ENCODE measurements at places on chromosomes 1 and 21.

DNA sequence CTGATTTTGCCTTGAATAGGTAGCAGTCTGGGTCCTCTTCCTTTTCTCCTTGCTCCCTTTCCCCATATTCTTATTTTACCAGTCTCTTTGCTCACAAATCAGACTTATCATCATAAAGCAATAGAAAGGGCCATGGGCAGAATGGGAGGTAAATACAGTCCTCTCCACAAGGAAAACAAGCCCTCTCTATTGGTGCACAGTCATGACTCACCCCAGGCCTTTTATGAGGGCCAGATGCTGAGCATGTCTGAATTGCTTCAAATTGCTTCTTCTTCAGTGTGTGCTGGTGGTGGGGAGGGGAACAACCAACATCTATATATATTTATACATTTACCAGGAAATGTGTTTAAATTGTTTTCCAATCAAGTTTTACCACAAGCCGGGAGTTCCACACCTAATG lies 75.2 kb downstream of the GFI1 start:
- DNase-seq: no peak

DNA sequence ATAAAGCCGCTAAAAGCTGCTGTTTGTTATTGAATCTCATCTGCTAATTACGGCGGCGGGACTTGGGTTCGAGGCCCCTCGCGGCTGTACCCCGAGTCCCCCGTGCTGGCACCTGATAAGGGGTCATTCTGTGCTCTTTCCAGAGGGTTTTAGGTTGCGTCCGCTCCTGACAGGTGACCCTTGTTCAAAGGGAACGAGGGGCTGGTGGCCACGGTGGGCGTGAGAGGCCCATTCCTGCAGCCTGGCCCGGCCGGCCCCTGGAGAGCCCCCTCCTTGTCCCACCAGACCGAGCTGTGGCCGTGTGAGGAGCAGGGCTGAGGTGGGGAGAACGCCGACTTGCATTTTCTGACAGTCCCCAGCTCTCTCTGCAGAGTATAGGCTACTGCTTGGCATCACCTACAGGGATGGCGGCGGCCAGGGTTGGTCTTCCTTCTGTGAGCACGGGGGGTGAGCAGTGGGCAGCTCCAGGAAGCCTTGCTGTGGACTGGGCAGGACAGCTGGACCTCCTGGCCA lies 12.2 kb downstream of the PRDM16 start:
- DNase-seq: no peak

GRCh38 chr21:44525391-44526095 lies 14.5 kb downstream of the KRTAP10-1 start:
- no peak for DNase-seq

GRCh38 chr1:226378071-226378470 lies 29.8 kb downstream of the PARP1 start:
- DNase-seq: no peak

DNA sequence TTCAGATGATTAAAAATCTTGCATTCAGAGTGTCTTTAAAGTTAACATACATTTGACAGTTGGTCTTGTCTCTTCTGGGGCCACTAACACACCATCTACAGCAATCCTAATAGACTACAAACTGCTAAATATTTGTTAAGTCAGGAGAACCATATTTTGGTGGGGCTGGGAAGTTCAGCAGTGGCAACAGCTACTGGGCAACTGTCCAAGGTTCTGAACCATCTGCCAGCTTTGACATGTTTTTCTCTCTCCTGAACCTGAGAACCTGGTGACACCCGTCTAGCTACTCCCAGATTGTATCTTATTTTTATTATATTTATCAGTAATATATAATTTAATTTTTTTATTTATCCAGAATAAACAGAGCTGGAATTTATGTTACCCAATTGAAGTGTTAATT lies 199.0 kb upstream of the DPYD start:
- DNase-seq: no peak

GRCh38 chr21:21898801-21899200 lies 900.6 kb downstream of the NCAM2 start:
- DNase-seq: no peak

DNA sequence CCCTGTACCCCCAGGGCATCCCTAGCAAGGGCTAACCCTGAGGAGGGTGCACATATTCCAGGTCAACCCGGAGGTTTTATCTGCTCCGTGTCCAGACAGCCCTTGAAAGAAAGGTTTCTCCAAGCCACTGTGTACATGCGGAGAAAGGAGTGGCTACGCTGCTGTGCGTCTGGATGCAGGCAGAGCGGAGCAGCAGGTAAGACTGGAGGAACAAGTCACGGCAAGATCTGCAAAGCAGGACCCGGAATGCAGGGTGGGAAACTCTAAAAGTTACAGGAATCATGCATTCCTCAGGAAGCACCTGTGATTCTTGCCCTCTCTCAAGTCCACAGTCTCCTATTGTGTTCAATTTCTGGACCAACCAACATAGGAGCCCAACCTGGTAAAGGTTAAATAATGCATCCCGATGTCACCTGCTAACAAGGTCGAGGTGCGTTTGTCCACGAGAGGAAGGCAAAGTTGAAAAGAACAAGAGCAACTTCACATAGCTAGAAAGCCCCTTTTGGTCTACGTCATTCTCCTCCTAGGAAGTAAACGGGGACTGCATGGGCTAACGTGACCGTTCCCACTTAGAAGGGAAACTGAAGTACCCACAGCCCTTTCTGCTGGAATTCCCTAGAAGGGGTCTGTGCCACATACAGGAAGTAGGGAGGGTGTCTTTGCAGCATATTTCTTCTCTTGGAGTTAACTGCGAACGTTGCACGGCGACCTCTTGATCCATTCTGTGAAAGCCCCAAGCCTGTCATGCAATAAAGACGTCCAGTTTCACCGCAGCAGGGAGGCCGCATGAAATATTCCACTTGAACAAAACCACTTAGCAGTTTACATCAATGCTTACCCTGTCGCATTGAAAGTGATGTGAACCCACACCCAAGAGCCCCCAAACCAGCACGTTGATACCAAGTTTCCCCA lies 5.8 kb downstream of the TIAM1 start:
- no peak for DNase-seq

DNA sequence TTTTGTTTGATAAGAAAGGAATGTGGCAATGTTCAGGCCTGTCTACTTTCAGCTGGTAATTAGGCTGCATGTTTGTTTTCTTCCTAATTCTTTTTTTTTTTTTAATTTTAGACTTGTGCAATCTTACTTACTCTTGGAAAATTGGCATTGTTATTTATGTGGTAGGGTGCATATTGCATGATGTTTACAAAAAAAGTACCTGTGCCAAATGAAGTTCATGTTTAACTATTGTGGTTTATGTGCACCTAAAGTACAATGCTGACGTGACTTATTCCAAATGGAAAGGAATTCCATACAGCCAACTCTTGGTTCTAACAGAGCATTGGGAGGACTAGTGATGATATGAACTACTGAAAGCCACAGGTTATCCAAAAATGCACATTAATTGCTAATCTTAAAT lies 51.0 kb downstream of the KCNK2 start:
- DNase-seq: no peak

GRCh38 chr1:9651565-9652378 lies at the start of gene PIK3CD:
Gene PIK3CD (plus strand): TSS chr1:9651731. CDS start chr1:9710456, 58,725 bp downstream.
- no peak for DNase-seq

DNA sequence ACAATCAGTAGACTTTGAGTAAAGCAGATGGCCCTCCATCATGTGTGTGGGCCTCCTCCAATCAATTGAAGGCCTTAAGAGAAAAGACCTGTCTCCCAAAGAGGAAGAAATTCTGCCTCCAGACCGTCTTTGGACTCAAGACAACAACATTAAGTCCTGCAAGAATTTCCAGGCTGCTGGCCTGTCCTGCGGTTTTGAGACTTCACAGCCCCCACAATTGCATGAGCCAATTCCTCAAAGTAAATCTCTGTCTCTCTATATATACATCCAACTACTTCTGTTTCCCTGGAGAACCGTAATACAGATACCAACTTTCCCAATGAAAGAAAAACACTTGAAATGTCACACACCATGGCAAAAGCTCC lies 16.4 kb downstream of the REG4 start:
- no peak for DNase-seq

- DNase-seq: no peak
Measured at GRCh38 chr1:162090378-162090777, 20.9 kb downstream of the NOS1AP start.

DNA sequence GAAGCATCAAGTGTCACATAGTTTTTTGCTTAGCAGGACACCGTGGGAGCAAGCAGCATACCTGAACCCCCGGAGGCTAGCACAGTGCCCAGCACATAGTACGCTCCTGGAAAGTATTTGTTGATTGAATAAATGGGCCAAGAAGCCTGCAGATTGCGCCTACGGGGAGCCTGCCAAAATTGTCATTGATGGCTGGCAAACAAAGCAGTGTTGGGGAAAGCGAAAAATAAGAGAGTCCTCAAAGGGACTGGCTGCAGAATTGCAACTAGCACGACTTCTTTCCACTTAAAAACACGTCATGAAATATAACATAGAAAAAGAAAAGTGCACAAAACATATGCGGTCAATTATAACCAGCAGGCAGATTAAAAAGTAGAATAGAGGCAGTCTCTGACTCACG lies 125.2 kb upstream of the GALNT2 start:
- DNase-seq: no peak

DNA sequence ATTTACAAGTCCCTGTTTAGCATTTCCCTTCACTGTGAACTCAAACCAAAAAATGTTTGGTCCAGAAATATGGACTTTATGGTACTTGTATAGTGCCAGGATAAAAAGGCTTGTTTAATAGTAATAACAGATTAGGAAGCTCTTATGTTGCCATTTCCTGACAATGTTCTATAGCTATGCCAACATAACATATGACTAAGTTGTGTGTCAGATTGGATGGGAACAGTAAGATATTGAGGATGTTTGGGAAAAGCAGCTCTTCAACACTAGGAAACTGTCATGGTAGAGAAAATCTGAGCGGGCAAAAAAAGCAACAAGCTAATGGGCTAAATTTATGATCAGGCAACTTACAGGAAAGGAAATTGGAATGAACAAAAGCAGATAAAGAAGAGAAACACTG lies 287.1 kb upstream of the ADGRL4 start:
- DNase-seq: no peak

- DNase-seq: no peak
Measured at GRCh38 chr1:218809625-218810024, 364.1 kb upstream of the LYPLAL1 start.

- DNase-seq: no peak
Measured at GRCh38 chr1:166032572-166033371, 134.0 kb downstream of the FAM78B start.

GRCh38 chr1:108106775-108107174 lies 93.4 kb downstream of the SLC25A24 start:
- DNase-seq: no peak

- no peak for DNase-seq
Measured at GRCh38 chr1:183590244-183591191, at the start of gene NCF2. Gene NCF2 (minus strand): TSS chr1:183590459. CDS start chr1:183590329, 130 bp downstream.

- peak; percentile 25 for DNase-seq
Measured at GRCh38 chr1:214281021-214281719, at the start of gene SMYD2. Gene SMYD2 (plus strand): TSS chr1:214281159. CDS start chr1:214281255, 96 bp downstream.

- no peak for DNase-seq
Measured at GRCh38 chr1:220955116-220955515, 75.9 kb downstream of the HLX start.

- DNase-seq: no peak
Measured at GRCh38 chr1:209893751-209894150, 44.3 kb upstream of the SYT14 start.

GRCh38 chr1:25255706-25256577 lies 8.7 kb upstream of the RSRP1 start:
- no peak for DNase-seq

GRCh38 chr1:169620565-169620964 lies 9.4 kb downstream of the SELP start:
- DNase-seq: no peak

DNA sequence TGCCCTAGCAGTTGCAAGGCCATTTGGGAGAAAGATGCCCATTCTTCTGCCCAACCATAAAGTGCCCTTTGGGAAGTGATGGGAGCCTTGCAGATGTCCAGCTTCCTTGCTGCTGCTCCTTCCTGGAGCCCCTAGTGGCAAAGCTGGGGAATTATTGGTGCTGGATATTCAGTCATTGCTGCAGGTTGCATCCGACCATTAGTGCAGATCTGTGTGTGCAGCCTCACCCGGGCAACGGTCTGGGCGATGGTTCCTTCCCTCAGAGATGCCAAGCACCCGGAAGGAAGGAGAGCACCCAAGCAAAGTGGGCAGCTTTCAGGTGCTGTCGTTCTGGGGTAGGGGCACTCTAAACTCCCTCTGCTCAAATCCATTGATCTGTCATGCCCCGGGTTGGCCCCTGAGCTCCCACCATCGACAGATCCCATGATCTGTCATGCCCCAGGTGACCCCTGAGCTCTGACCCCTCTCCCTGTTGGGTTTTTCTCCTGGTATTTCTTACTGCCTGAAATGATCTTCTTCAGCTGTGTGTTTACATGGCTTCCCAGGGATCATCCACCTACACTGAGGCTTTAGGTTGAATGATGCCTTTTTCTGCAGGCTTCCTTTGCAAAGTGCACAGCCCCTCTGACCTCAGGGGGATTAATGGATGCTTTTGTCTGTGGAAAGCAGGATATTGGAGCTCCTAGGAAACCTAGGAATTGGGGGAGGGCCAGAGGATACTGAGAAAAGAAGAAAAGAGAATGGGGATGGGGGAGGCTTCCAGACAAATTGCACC lies 467.5 kb downstream of the PTPRU start:
- DNase-seq: no peak

DNA sequence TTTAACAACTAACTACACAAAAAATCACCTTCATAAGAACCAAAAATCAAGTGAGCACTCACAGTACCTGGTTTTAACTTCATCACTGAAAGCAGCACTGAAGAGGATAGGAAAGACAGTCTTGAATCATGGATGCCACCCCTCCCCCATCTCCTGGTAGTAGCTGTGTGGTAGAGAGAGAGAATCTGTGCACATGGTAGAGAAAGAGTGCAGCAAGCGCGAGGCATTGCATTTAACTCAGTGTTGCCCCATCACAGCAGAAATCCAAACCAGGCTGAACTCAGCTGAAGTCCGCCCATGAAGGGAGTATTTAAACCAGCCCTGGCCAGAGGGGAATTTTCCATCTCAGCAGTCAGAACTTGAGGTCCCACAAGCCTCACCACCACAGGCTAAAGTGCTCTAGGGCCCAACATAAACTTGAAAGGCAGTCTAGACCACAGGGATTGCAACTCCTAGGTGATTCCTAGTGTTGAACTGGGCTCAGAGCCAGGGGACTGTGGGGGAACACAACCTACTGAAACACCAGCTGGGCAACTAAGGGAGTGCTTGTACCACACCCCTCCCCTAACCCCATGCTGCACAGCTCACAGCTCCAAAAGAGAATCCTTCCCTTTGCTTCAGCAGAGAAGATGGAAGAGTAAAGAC lies 38.4 kb downstream of the VAV3 start:
- no peak for DNase-seq

DNA sequence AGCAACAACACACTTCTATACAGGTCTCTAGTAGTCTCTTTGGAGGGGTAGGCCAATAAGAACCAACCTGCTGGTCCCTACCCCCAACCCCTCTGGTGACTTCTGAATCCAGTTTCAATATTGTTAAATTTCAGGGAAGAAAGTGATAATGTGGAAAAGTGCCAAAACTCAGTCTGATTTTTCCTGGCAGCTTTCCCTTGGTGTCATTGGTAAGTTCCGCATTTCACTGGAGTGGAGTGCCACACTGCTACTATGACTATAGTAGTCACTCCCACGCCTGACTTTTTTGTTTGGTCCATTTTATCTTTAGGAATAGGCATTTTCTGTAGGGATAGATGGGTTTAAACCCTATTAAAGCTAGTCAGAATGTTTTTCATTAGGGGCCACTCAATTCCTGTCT lies 5.7 kb upstream of the ARID1A start:
- no peak for DNase-seq

- DNase-seq: no peak
Measured at GRCh38 chr1:5729636-5730145, 262.5 kb downstream of the NPHP4 start.

- no peak for DNase-seq
Measured at GRCh38 chr21:37673801-37674575, 242.3 kb downstream of the KCNJ6 start.

- no peak for DNase-seq
Measured at GRCh38 chr1:204989266-204990058, 53.5 kb upstream of the CNTN2 start.

Measured in activated CD8-positive, alpha-beta memory T cell treated with anti-CD3 and anti-CD28 coated beads for 4 hours (primary cell).